ENCODE measurements at places on chromosomes 2 and 18.
A peak's percentile ranks its signal among the peaks of the same experiment; 100 is the strongest.

DNA sequence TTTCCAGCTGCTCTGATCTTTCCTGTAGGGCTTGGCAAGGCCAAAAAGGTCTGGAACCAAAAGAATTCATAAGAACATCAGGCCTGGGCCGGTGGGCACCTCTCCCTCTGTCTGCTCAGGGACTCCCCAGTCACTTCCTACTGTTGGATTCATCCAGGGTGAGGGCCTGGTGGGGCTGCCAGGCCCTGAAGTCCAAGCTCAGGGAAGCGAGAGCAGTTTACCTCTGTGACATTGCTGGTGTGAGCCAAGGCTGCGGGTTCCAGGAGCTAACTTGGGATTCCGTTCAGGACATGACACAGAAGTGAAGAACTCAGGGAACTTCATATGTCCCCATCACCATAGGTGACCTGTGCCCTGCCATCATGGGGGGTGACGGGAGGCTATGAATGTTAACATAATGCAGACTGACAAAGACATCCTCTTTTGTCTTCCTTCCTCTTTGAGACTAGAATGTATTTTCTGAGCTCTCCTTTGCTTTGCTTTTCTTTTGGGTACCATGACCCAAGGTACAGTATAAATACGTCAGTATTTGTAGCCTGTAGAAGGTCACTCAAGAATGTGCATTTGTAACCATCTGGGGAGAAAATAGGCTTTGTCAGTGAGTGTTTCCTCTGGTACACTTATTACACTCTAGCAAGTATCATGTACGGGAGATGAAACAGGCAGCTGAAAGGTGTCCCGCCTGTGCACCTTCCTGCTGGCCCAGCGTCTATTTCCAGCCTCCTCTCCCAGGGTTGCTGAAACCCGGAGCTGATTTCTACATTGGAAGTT lies 130.5 kb upstream of the SLC1A4 start:
- H3K27me3 ChIP-seq, result peaks cover 7% of the 10 kb centered on the region
- no peaks in the 10 kb centered on the region for H3K36me3 ChIP-seq
- H3K4me3 ChIP-seq, result no peak overlapping the region

GRCh38 chr2:7094231-7094741 lies 177.1 kb downstream of the RNF144A start:
- H3K4me1 ChIP-seq, result peaks cover 5% of the 10 kb centered on the region
- H3K36me3 ChIP-seq, result peaks cover 1% of the 10 kb centered on the region
- H3K4me3 ChIP-seq, result no peak overlapping the region
- DNase-seq, result no peak

DNA sequence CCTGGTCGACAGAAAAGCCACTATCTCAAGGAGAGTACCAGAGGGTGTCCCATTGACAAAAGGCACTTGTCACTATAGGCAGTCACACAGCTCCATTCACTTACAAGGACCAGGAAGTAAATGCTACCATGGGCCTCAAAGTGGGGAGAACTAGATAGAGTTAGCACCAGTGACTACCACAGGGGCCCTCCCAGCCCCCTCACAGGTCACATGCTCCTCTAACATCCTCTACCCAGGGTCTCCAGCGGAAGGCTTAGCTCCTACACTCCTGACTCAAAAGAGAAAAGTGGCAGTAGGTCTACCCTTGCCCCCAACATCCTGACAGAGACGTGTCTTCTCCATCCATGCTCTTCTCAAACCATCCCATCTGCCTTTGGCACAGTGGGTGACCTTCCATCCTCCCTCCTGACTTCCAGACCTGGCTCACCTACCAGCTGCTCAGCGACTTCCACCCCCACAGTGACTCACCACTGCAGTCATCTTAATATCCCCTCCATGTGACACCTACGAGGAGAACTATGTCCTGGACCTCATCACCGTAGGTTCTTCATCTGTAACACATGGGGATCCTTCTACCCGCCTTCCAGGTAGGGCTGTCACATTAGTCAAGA lies 5.6 kb upstream of the DNMT3A start:
- no peak for DNase-seq
- H3K4me1 ChIP-seq, result peaks cover 23% of the 10 kb centered on the region
- H3K27ac ChIP-seq, result peak overlapping the region; percentile 74

- peak overlapping the region; percentile 41 for H3K4me3 ChIP-seq
- H3K36me3 ChIP-seq, result peaks cover 2% of the 10 kb centered on the region
- DNase-seq, result no peak
- peaks cover 1% of the 10 kb centered on the region for H3K27me3 ChIP-seq
- H3K27ac ChIP-seq, result peak overlapping the region; percentile 65
- peaks cover 15% of the 10 kb centered on the region for H3K4me1 ChIP-seq
These were observed 207.7 kb upstream of the CRIM1 start for GRCh38 chr2:36147670-36148390.

DNA sequence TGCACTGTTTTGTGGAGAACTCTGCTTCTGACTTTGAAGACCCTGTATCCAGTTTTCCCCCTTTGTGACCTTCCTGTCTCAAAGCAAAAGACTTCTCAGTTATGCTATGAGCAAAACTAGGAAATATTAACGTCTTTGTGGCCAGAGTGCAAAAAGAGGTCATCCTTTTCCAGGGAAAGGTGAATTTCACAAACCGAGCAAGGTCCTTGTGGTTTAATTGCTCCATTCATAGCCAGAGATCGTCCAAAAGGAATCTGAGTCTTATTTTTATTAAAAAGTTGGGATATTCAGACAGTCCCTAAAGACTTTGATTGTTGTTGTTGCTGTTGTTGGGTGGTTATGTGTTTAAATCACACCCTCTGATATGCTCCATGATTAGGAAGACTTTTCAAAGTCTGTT lies 77.4 kb downstream of the NAB1 start:
- H3K27me3 ChIP-seq, result no peaks in the 10 kb centered on the region
- peaks cover 10% of the 10 kb centered on the region for H3K4me1 ChIP-seq
- no peak overlapping the region for H3K4me3 ChIP-seq
- no peak overlapping the region for H3K27ac ChIP-seq
- H3K36me3 ChIP-seq, result no peaks in the 10 kb centered on the region

- H3K27me3 ChIP-seq, result peaks cover under 1% of the 10 kb centered on the region
- no peak for DNase-seq
- H3K27ac ChIP-seq, result no peak overlapping the region
- H3K36me3 ChIP-seq, result no peaks in the 10 kb centered on the region
These were observed 267.7 kb upstream of the SPRED2 start for GRCh38 chr2:65700004-65700651.

GRCh38 chr2:6975988-6976387 lies 58.8 kb downstream of the RNF144A start:
- DNase-seq, result no peak
- no peaks in the 10 kb centered on the region for H3K27me3 ChIP-seq
- H3K27ac ChIP-seq, result no peak overlapping the region
- no peak overlapping the region for H3K4me3 ChIP-seq
- H3K4me1 ChIP-seq, result peaks cover 15% of the 10 kb centered on the region

DNA sequence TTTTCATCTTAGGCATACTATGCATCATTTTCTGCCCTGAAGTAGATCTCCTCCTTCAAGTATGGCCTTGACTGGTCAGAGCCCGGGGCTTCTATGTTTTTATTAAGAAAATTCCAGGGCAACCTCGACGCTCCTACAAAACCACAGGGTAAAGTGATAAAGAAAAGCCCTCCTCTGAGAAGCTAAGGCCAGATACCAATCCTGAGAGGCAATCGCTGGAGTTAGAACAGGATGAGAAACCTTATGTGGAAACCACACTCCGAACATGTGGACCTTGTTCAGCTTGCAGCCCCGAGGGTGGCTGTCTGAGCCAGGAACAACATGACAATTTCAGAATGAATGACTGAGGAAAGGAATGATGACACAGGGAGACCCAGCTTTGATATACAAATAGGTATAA lies 35.6 kb downstream of the RMC1 start:
- no peaks in the 10 kb centered on the region for H3K27me3 ChIP-seq
- DNase-seq, result no peak
- peaks cover 29% of the 10 kb centered on the region for H3K36me3 ChIP-seq
- H3K4me3 ChIP-seq, result no peak overlapping the region
- peak overlapping the region; percentile 66 for H3K27ac ChIP-seq

DNA sequence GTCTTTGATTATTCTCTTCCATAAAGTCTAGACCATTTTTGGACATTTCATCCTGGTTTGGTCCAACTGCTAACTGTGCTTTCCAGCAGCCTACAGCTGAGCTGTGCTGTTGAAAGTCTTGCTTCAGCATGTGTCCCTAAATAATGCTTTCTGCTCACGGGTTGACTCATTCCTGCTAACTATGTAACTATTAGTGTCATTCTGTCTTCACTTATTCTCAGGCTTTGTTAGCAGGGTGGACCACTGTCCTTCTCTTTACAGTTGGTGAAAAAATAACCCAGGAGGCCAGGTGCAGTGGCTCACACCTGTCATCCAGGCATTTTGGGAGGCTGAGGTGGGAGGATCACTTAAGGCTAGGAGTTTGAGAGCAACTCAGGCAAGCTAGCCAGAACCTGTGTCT lies 8.9 kb downstream of the ADAM23 start:
- no peak for DNase-seq
- no peaks in the 10 kb centered on the region for H3K4me1 ChIP-seq
- no peak overlapping the region for H3K27ac ChIP-seq
- no peak overlapping the region for H3K4me3 ChIP-seq

DNA sequence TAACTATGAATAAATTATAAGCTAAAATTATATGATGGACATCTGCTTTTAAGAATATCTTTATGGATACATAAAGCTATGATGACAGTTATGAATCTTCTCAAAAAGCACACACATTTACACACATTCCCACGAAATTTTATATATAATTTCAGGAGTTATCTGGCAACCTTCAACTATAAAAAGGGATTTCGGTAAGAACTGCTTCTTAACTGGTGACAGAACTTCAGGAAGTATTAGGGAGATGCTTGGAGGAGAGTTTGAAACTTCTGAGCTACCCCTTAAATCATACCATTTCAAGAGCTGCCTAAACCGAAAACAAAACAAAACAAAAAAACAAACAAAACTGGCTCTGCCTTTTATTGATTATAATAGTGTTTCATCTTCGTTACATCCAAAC lies 399.4 kb downstream of the ZEB2 start:
- no peak for DNase-seq
- H3K27me3 ChIP-seq, result no peaks in the 10 kb centered on the region
- H3K36me3 ChIP-seq, result peaks cover 5% of the 10 kb centered on the region
- peaks cover 2% of the 10 kb centered on the region for H3K4me1 ChIP-seq

- no peaks in the 10 kb centered on the region for H3K4me1 ChIP-seq
- no peaks in the 10 kb centered on the region for H3K36me3 ChIP-seq
- no peak for DNase-seq
- H3K4me3 ChIP-seq, result no peak overlapping the region
- no peak overlapping the region for H3K27ac ChIP-seq
These were observed 46.7 kb downstream of the PXDN start for GRCh38 chr2:1697601-1698000.

DNA sequence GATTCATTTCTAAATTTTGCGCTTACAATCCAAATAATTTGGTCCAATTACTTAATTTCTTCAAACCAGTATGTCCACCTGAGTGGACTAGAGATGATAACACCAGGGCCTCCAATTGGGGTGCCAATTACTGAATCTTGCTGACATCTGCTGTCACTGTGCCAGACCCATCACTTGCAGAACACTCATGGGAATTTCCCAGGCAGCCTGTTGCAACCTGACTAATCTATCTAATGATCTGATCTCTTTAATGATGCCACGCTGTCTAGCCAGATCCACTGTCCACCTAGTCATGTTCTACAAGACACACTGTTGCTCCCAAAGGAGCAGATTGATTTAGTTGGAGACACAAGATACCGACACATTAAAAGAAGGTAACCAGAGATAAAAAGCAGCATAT lies 11.8 kb upstream of the LRP1B start:
- H3K27ac ChIP-seq, result no peak overlapping the region
- H3K4me3 ChIP-seq, result no peak overlapping the region
- no peaks in the 10 kb centered on the region for H3K27me3 ChIP-seq
- no peak for DNase-seq
- H3K4me1 ChIP-seq, result no peaks in the 10 kb centered on the region
- H3K36me3 ChIP-seq, result no peaks in the 10 kb centered on the region

DNA sequence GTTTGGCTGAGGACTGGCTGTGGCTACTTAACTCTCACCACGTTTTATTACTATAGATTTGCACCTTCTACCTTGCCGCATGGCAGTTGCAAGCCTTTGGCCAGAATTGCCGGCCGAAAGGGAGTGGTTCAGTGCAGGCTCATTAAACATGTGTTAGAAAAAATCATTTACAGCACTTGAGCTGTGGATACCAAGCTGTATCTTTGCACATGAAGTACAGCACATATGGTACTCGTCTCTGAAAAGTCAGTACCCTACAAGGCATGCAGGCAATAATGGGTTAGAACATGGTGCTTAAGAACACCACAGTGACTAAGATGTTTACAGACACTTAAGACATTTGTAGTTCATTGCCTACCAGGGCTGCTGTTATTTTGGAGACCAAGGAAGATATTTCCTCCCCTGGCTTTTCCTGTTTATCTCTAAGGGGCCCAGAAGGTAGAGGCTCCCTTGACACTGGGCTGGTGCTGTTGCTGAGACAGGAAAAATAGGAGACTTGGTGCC lies 103.1 kb downstream of the ZNF532 start:
- H3K27ac ChIP-seq, result no peak overlapping the region
- H3K36me3 ChIP-seq, result no peaks in the 10 kb centered on the region
- no peak overlapping the region for H3K4me3 ChIP-seq
- peaks cover 21% of the 10 kb centered on the region for H3K27me3 ChIP-seq
- no peaks in the 10 kb centered on the region for H3K4me1 ChIP-seq

DNA sequence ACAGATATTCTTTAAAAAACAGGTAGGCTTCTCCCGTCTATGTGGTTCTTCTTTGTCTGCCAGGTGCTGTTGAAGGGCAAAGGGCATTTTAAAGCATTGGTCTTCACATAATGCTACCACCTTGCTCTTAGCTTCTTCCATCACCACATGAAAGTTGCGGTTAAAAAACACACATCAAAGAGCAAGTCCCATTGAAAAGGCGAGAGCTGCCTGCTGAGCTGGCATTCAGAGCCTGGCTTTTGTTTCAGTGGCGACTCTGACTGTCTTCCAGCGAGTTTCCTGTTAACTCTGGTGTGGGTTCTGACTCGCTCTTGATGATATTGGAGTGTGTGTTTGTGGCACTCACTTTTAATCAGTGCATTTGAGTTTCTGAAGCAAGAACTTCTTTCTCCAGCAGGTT lies 624.9 kb upstream of the FANCL start:
- DNase-seq, result no peak
- H3K27me3 ChIP-seq, result no peaks in the 10 kb centered on the region
- H3K36me3 ChIP-seq, result no peaks in the 10 kb centered on the region
- H3K4me1 ChIP-seq, result peaks cover 1% of the 10 kb centered on the region
- no peak overlapping the region for H3K4me3 ChIP-seq

GRCh38 chr18:25516121-25516520 lies 164.2 kb upstream of the ZNF521 start:
- no peaks in the 10 kb centered on the region for H3K36me3 ChIP-seq
- H3K4me3 ChIP-seq, result no peak overlapping the region

- no peaks in the 10 kb centered on the region for H3K36me3 ChIP-seq
- peaks cover 84% of the 10 kb centered on the region for H3K27me3 ChIP-seq
- H3K27ac ChIP-seq, result no peak overlapping the region
- peaks cover 3% of the 10 kb centered on the region for H3K4me1 ChIP-seq
- H3K4me3 ChIP-seq, result no peak overlapping the region
- no peak for DNase-seq
These were observed 3.9 kb downstream of the GLI2 start for GRCh38 chr2:120739438-120740090.

DNA sequence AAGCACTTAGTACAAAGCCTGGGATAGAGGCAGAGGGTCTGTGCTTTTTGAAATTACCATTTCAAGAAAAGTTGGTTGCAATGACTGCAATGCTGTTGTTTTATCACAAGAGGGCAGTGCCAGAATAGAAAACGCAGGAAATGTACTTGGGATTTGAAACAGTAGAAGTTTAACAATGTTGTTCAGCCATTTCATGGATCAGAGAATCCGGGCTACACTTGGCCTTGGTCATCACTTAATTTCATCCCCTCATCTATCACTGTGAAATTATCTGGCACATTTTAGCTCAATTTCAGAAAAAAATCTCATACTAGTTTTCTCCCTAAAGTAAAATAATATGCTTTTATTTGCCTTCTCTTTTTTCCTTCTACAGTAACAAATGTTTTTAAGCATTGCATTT lies 70.8 kb downstream of the RAPGEF4 start:
- peaks cover 6% of the 10 kb centered on the region for H3K27me3 ChIP-seq
- H3K4me3 ChIP-seq, result no peak overlapping the region
- no peaks in the 10 kb centered on the region for H3K4me1 ChIP-seq
- no peak for DNase-seq
- H3K36me3 ChIP-seq, result no peaks in the 10 kb centered on the region

Measured in activated naive CD8-positive, alpha-beta T cell treated with anti-CD3 and anti-CD28 coated beads, Interleukin-2, amount 10 ng/mL, durations not matched to agents 7 days and 5 days (primary cell).